ENCODE measurements at places on chromosomes 6 and 20.

DNA sequence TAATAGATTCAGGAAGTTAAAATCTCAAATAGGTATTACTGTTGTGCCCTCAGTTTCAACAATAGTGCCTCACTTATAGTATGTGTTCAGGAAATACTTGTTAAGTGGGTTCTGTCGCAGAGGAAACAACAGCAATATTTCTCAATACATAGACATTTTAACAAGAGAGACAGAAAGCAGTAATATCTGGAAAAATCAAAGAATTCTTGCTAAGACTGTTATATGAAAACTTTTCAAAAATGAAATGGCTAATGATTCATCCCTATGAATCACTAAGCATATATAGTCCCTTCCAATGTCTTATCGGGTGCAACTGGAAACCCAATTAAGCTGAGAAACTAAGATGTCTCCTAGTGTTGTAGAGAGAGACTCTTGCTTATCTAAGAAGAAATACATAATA, 668.9 kb downstream of the TFAP2A start:
- DNase-seq = no peak

DNA sequence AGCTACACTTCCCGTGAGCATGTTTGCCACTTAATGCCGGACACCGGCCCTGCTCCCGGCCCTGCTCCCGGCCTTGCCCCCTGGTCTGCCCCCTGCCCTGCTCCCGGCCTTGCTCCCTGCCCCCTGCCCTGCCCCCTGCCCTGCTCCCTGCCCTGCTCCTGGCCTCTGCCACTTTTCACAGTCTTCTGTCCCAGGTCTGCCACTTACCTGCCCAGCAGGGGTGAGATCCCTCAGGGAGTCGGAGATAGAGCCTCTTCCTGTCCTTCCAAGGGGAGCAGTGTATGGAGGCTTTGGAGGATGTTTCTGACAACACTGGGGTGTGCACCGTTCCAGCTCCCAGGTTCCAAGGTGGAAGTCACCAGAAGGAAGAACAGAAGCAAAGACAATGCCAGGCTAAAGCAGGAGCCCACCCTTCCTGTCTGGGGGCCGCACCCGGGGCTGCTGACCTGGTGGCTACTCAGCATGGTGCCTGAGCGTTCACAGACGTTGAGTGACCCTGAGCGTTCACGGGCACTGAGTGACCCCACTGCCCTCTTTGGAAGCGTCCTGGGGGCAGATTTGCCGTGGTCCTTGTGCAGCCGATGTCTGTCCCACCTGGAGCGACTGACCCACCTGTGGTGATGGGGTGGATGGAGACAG, 199.8 kb downstream of the DLL1 start:
- no peak for DNase-seq

DNA sequence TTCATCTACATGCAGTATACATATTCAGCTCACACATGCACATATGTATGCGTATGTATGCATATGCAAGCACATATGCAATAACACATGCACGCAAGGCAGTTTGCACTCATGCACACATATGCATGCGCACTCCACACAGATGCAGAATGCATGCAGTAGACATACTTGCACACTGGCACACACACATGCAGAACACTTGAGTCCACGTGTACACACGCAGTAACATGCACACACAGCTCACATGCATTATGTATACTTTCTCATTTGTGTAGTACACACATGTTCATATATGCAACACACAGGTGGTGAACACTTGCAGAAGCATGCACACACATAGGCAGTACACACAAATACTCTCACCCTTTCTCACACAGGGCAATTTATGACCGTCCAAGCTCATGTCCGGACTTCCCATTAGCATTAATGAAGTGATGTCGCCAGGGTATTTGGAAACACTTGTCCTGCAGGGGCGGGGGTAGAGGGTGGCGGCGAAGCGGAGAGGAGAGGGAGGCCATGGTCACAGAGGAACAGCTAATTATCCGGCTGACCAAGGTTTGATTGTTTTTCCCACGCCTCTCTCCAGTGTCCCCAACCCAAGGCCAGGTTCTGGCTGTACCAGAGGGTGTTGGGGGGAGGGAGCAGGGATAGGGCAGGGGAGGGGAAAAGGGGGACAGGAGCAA, 91.3 kb downstream of the VEGFA start:
- DNase-seq = no peak

DNA sequence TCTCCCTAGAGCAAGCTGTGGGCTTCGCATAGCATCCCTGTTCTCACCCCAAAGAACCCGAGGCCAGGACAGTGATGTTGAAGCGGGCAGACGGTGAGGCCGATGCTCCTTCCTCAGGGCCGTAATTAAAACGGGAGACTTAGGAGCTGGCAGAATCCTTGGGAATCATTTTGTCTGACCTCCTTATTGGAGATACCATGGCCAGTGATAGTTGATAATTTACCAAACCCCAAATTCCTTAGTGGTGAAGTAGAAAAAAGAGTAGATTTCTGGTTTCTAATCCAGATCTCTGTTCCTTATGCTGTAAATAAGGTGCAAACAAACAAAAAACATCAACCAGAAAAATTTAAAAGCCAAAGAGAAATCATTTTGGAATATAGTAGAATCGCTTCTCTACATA, 361.1 kb upstream of the AGPAT4 start:
- no peak for DNase-seq

GRCh38 chr6:170376386-170377043, 70.0 kb downstream of the FAM120B start:
- no peak for DNase-seq

DNA sequence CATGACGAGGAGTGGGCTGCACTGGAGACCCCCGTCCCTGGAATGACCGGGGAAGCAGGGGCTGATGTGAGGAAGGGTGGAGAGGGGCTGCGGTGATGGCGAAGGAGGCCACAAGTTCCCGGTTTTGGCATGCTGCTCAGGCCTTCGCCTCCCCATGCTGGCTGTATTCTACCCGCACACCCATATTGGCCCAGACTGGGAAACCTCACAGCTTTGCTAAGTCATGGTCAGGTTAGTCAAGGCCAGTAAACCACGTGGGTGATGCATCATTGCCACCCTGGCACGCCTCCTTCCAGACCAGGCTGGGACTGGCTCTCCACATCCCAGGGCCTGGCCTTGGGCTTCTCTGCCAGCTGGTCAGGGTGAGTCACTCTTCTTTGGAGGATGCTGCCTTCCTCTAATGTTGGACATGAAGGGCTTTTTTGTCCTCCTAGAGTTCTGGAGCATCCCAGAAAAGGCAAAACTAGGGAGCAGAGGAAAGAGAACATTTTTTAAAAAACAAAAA, 53.8 kb downstream of the PCNA start:
- DNase-seq = no peak

GRCh38 chr20:10854976-10855375, 181.2 kb upstream of the JAG1 start:
- DNase-seq = no peak

GRCh38 chr6:153231048-153231646, 100.1 kb upstream of the RGS17 start:
- DNase-seq = no peak

- DNase-seq = no peak
These were observed 38.0 kb downstream of the PKHD1 start for GRCh38 chr6:52049252-52050050.

DNA sequence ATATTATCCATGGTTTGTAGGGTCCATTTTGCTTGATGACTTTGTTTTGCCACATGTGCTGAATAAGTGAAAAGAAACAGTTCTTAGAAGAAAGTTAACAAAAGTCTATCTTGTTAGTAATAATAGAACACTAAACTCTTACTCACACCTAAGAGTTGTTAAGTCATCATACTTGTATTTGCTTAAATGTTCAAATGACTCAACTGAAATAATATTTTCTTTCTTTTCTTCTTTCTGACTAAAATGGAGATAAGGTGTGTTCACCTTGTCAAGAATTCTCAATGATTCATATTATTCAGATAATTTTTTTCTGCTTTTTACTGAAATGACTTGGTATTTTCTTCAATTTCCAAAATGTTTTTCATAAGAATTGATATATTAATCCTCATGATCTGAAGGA, 327.2 kb downstream of the HTR1B start:
- DNase-seq = no peak

GRCh38 chr20:10653599-10654249, 20.1 kb downstream of the JAG1 start:
- DNase-seq = no peak

DNA sequence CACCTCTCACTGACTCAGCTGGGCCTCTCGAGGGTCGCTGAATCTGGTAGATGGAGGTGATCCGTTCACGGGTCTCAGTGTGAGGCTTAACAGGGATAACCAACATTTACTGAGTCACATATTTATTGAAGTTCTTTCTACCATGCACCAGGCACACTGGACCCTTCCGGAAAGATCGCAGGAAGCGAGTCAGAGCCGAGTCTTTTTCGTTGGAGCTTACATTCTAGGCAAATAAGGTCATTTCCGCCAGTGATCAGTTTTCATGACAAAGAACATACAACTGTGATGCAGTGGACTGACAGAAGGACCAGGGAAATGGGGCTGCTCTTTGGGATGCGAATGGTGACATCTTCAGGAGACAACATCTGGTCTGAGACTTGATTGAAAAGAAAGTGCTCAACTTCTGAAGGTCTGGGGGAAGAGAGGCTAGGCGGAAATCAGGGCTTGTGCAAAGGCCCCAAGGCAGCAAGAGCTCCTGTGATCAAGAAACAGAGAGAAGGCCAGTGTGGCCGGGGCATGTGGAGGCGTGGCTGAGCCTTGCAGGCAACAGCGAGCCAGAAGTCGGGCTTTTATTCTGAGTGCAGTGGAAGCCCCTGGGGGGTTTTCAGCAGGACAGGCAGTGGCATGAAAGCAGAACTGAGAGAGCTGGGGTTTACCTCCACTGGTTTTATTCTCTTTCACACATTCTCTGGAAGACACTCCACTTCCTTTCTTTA, 56.7 kb downstream of the APCDD1L start:
- DNase-seq = no peak

DNA sequence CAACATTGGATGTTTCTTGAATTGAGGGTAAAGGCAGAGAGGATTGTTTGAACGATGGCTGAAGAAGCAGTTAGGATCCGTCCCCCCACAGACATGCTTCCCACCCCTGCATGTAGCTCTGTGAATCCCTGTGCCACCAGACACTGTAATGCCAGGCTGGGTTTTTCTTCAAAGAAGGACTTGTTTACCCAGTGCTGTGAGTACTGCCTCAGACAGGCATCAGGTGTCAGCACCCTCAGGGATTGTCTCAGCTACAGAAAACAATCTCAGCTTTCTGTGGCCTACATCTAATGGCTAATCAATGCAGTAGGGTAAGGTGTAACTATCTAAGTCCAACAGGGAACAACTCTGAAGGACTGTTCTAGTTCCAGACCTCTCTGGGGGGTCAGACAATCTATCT, 853.0 kb upstream of the EPHA7 start:
- DNase-seq = no peak

DNA sequence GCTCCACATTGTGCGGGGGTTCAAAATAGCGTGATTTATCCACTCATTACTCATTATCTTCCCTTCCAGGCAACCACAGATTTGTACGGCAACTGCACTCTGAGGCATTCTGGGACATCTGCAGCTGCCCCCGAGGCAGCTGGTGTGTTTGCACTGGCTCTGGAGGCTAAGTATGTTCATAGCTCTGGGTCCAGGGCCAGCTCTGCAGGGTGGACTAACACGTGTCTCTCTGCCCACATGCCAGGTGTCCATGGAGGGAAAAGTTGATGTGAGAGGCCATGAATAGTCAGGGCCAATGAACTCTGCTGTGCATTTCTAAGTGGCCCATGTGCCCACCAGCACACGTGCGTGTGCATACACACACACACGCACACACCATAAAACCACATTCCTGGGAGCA, 74.9 kb downstream of the BFSP1 start:
- no peak for DNase-seq

DNA sequence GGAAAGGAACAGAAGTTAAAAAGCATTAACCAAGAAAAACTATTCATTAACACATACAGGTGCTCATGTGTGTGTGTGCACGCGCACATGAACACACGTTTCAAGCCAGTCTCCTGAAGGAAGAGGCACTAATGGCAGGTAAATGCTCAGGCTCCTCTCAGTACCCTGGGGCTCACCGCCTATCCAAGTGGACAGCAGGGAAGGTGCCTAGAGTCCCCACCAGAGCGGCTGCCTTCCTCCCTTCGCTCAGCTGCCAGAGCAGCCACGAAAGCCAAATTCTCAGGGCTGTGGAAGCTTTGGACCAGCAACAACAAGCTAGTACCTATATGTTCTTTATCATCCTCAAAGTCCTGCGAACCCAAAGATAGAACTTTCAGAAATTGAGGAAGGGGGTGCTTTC, 42.6 kb downstream of the PLCG1 start:
- no peak for DNase-seq

- no peak for DNase-seq
These were observed 39.0 kb upstream of the CD93 start for GRCh38 chr20:23125159-23125558.

GRCh38 chr20:33719277-33719988, 677 bp downstream of the PXMP4 start:
- no peak for DNase-seq

DNA sequence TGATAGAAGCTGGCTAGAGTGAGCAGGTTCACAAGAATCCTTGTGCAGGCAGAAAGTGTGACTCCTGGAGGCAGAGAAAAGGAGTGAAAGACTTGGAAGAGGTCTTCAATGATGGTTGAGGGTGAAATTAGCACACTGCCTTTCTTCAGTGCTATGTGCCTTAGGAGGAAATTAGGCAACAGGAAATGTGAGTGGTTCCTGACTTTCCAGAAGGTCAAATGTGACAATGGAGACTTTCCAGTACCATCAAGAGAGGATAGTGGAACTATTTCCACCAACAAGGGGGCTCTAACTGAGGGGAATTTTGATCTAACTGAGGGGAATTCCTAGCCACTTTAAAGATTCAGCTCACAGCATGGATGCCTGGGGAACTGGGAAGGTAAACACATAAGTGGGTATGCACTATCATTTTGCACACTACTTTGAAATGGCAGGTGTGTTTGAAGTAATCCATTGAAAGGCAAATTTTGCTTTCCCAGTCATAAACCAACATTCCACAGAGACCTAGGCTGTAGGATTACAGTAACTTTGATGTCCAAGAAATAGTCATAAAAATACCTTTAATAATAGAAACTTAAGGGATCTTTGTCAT, 90.0 kb downstream of the PERP start:
- DNase-seq = no peak

DNA sequence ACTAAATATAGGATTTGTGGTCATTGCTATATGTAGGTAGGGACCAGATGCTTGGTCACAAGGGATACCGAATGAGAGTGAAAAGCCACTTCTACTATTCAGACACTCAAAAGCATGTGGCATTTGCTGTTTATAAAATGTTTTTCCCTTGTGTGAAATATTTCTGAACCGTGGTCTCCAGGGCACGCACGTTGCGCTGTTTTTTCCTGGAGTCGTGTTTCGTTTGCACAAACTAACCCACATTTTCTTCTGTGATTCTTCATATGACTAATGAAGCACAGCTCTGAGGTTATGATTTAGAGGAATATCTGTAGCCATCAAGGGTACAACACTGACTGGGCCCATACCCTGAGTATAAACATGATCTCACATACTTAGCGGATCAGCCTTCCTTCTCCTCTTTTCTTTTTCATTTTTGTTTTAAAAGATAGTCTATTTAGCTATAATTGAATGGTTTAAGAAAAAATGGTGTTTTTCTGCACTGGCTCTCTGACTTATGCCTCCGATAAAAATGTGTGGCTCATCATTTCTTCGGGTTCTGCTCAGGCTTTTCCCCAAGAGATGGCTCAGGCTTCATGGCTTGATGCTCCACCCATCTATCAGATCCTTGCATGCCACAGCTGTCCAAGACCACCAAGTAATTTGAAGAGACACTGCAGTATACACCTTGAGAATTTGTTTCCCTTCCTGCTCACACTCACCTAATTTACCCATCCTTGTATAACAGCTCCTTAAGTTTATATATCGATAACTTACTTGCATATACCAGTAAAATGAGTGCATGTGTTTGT, 59.9 kb upstream of the HBS1L start:
- DNase-seq = no peak
